Stimulated activated CD8-positive, alpha-beta memory T cell treated with anti-CD3 and anti-CD28 coated beads, Interleukin-7, amount 100 ng/mL, for 1 hour (primary cell): ENCODE measurements at places on chromosomes 3 and 15.

DNA sequence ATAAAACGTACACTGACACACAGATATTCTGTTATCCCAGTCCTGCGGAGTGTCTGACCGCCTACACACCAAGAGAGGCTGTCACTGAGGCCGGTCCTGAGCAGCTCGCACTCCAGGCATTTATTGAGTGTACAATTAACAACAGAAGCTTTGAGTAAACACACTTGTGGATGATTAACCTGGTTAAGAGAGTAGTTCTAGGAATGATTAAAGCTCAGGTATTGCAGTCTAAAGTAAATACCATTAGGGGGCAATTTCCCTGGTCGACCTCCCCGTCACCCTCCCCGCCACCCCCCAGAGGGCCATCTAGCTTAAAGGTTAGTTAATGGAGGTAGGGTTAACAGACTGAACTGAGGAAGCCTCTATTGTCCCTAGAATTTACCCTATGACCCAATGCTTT, 1278.5 kb downstream of the NSUN3 start:
- no peak for DNase-seq

- no peak for DNase-seq
These were observed 1092.0 kb downstream of the NAALADL2 start for GRCh38 chr3:175951047-175951694.

- DNase-seq = no peak
These were observed 334.1 kb upstream of the GRM7 start for GRCh38 chr3:6526861-6527260.

DNA sequence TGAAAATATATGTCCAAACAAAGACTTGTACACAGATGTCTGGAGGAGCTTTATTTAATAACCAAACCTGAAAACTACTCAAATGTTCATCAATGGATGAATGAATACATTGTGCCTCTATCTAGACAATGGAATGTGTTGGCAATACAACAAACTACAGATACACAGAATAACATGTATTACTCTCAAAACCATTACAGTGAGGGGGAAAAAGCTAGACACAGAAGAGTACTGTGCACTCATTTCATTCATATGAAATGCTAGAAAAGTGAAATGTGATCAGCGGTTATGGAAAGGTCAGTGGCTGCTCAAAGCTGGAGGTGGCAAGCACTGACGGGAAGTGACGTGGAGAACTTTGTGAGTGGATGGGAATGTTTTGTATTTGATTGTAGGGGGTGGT, 13.2 kb downstream of the STOML1 start:
- DNase-seq = no peak

DNA sequence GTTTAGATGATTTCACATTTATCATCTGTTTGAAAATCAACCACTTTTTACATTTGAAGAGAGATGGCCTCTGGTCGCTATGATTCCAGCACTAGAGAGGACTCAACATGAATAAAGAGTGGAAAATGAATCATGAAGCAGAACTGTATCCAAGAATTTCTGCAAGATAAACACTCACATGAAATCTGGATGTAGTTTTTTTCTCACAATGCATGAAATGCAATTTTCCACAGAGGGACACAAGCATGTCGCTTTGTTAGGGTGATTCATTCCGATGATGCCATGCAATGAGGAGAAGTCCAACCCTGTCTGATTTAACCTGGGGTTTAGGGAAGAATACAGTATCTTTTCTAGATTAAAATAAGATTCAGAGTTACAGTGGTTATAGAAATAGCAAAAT, 50.4 kb upstream of the ADCY5 start:
- no peak for DNase-seq
